Activated CD8-positive, alpha-beta memory T cell treated with anti-CD3 and anti-CD28 coated beads for 1 hour (primary cell): ENCODE measurements at places on chromosomes 2 and 18.

DNA sequence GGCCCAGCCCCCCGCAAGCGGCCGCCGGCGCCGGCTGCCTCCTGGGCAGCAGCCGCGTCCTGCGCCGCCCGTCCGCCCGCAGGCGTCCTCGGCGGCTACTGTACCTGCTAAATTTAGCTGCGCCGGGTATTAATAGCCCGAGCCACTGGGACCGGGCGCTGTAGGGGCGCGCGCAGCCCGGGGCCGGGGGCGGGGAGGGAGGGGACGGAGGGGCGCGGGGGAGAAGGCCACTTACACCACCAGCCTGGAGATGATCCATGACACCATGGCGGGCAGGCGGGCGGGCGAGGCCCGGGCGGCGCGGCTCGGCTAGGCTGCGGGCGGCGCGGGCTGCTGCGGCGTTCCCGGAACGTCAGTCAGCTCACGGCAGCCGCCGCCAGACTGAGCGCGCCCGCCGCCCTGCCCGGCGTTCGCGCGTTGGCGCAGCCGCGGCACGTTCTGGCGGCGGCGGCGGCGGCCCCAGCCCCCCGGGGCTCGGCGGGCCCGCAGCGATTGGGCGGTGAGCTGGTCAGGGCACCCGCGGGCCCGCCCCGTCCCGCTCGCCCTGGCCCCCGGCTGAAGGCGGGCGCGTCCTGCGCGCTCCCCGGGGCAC is at the start of gene REEP1:
Gene REEP1 (minus strand): TSS at position 383 of the 592 bp plus-strand sequence. CDS start 116 bp downstream, at position 267.
- DNase-seq, result no peak

- no peak for DNase-seq
Observed at GRCh38 chr18:75376004-75376403, 51.5 kb downstream of the SMIM21 start.

DNA sequence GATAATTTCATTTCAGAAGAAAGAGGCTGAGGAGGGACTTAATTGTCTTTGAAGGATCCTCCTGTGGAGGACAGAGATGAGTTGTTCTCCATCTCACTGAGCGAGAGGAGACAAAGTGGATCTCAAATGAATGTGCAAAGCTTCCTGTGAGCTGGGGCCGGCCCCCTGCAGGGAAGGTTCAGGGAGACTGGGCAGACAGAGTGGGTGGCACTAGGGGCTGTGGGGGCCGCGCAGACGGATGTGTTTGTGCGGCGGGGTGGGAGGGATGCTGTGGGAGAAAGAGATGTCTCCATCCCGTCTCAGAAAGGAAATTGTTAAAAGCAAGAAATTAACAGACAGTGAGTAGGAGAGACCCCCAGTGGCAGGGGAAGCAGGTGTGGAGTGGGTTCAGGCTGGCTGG is 29.1 kb downstream of the KLHL29 start:
- DNase-seq, result no peak

DNA sequence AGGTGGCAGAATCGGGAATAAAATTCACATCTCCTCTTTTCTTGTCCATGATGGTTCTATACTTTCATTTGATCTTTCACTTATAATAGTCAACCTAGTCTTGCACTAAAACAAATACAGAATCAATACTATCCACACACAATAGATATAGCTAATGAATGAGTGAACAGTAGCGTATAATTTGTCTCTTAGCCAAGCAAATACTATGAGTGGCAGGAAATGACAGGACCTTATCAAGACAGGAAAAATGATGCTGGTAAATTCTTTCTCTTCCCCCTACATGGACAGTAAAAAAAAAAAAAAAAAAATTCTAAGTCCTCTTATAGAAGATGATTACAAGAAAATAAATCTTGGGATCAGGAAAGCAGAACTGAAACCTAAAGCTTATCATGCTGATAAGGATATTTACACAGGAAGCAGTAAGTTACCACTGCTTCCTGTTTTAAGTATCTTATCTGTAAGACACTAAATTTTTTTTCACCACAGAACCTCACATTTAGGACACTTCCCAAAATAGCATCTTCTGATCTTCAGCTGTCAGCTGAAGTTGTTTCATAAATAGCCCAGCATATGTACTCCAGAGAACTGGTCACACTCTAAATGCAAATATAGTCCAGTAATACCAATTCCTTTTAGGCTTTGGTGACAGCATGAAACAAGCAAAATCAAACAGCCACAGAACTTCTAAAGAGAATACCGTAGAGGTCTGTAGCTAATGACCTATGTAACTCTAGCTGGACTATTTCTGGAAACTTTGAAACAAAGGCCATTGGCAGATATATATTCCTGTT is 27.0 kb downstream of the IRS1 start:
- no peak for DNase-seq

- DNase-seq, result no peak
Observed at GRCh38 chr2:165886487-165887146, 67.0 kb downstream of the TTC21B start.

DNA sequence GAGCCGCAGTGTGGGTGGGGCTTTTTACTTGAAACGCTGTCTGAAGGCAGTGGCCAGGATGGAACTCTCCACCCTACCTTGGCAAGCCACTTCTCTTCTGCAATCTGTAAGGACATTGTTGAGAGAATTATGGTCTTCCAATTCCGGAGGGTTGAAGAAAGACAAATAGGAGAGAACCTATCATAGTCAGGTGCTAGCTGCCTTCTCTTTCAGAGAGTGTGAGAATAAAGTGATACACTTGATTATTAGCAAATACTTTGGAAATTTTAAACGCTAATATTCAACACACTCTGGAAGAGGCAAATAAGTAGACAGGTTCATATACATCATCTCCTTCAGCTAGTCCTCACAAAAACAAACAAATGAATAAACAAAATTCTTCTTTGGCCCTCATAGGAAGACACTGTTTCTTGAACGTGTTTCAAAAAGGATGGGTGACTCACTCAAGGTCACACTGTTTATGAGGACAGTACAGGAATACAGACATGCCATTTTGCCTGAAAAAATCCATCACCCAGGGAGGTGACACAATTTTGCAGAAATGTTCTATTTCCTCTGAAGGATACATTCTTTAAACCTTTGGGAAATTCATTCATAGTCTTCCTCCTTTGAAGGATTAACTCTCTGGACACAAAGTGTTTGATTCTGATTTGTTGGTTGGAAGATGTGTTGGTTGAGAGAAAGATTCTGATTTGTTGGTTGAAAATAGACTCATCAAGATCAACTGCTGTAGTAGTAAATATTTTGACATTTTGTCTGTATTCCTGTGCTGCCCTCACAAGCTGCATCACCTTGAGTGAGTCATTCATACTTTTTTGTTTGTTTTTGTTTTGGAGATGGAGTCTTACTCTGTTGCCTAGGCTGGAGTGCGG is 2.2 kb upstream of the IL1RN start:
- no peak for DNase-seq

GRCh38 chr2:52193804-52194203 is 1161.9 kb upstream of the NRXN1 start:
- DNase-seq, result no peak

DNA sequence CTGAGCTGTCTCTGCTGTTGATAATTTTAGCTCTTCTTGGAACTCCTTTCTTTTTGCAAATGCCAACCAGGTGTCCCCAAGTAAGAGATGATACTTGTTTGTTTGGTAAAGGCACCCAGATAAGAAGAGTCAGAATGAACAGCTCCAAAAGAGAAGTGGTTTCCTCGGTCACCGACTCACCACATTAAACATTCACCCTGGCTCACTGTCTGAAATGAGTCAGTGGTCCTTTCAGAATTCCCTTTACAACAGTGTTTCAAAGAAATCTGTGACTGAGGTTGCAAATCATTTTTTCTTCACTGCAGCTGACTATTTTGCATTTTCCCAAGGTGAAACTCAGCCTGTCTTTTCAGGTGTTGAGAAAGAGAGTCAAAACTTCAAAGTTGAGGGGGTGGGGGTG is 16.2 kb upstream of the CXCR4 start:
- DNase-seq, result no peak

DNA sequence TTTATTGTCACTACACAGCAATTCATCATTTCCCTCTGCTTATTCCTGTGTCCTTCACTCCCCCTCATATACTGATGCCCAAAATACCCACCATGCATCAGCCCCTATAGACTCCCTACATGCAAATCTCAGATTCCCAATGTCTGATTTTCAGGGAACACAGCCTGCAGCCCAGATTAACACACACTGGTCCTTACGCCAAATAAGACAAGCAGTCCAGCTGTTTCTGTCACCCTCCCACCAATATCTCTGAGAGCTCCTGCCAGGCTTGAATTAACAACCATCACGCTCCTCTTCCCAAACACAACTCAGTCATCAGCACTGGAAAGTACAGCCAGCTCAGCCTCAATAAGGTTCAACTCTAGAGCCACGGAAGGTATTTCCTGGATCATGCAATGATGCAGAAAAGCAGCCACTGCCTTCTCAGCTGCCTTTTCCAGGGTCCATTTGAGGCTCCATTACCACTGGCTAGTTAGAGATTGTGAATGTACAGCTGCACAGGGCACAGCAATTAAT is 39.0 kb upstream of the SLC35F5 start:
- DNase-seq, result no peak

- DNase-seq, result no peak
Observed at GRCh38 chr2:80573950-80574349, 269.4 kb upstream of the LRRTM1 start.

GRCh38 chr2:88614497-88615157 is 12.6 kb downstream of the EIF2AK3 start:
- no peak for DNase-seq

- DNase-seq, result no peak
Observed at GRCh38 chr2:237615631-237616249, 11.6 kb upstream of the LRRFIP1 start.

DNA sequence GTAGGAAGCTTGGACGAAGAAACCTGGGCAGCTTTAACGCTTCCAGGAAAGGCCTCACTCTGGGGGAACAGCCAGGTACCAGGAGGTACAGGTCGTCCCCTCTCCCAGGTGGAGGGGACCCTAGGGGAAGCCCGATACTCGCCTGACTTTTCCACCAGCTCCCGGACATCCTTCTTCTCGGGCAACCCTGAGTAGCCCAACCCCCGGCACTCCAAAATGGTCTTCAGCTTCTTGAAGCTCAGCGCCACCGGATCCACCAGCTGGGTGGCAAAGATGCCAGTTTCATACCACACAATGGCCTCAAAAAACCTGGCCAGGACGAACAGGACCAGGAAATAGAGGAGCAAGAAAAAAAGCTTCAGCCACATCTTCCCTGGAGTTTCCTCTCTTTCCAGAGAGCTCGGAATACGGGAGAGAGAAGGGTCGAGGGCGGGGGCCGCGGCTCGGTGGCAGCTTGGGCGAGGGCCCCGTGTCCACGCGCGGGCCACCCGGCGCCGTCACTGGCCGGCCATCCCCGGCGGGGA is 1.1 kb downstream of the RNF103 start:
- no peak for DNase-seq

DNA sequence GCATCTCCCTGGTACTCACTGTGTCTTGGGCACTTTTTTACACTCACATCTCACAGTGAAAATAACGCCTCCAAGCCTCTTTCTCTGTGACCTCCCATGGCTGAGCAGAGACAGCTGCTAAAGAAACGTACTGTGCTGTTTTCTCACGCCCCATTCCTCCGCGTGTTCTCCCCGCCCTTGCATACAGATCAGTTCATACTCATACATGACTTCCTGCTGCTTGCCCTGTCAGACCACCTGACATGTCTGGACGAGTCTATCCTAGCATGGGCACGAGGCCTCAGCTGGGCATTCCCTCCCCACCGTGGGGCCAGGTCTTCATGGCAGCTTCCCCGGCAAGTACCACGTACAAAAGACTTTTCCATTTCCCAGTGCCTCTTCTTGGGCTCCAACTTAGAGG is 21.2 kb upstream of the IL1A start:
- no peak for DNase-seq
